GM04504 (cell line): ENCODE measurements at places on chromosomes 4 and X.

DNA sequence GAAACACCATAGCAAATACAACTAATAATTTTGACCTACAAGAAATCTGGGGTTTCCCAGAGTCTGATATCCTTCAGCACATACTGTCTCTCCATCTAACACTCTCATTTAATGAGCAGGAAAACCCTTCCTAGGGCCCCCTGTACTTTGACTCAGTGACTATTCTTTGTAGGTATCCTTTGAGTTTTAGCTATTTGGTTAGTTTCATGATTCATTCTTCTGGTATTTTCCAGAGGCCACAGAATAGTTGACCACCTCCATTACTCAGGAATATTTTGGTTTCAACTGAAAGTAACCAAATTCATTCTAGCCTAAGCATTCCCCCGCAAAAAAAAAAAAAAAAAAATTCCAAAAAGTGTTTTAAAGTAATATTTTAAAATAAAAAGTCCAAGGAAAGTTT, 140.0 kb downstream of the IDS start:
- DNase-seq, result no peak

DNA sequence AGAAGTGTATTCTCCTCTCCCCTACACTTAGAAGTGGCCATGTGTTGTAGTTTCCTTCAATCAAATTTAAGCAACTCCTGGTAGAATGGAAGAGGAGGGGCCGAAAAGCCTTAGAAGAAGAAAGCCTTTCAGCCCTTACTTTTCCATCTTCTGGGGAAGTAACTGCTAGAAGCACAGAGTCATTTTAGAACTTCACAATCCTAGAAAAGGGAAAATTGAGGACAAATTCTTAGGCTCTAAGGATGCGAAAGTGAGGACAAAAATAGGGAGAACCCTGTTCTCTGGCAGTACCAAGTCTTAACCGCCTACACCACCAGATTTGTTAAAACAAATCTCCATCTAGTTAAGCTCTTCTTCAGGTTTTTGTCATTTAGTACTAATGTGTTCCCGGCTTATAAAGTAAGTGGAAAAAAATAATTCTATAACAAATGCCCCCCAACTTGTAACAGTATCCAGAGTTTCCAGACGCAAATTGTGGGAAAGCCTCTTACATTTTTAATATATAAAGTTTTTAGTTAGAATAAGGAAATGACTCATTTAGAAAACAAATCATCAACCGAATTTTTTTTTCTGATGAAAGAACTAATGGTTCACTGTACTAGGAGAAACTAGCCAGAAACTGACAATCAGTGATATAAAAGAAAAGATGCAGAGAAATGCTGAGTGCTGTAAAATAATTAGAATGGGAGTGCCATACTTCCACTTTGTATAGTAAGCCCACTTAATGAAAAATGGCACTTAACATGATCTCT, 76.0 kb downstream of the ARAP2 start:
- no peak for DNase-seq

DNA sequence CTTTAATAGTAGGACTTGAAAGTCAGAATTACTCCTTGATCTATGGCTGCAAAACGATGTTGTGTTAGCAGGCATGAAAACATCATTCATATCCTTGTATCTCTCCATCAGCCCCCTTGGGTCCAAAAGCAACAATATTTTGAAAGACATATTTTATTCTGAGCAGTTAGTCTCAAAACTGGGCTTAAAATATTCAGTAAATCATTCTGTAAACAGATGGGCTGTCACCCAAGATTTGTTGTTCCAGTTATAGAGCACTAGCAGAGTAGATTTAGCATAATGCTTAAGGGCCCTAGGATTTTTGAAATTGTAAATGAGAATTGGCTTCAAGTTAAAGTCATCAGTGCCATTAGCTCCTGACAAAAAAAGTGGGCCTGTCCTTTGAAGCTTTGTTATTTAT, 1565.6 kb downstream of the STIM2 start:
- no peak for DNase-seq

DNA sequence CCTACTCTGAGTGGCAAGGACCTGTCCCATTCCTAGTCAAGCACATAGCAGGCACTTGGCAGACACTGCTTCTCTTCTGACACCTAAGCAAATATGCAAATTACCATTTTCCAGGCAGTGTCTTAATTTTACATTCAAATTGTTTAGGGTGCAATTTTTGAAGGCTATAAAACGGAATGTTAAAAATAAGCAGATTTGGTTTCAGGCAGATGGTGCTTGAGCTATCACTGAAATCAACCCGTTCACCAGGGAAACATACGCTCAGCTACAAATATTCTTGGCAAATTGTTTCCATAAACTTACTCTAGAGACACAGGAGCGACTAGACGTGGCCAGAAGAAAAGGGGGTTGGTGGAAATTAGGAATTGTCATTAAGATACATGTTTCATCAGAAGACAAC, 45.7 kb downstream of the BEND2 start:
- no peak for DNase-seq

GRCh38 chr4:2787230-2788100, 5.4 kb upstream of the SH3BP2 start:
- no peak for DNase-seq

DNA sequence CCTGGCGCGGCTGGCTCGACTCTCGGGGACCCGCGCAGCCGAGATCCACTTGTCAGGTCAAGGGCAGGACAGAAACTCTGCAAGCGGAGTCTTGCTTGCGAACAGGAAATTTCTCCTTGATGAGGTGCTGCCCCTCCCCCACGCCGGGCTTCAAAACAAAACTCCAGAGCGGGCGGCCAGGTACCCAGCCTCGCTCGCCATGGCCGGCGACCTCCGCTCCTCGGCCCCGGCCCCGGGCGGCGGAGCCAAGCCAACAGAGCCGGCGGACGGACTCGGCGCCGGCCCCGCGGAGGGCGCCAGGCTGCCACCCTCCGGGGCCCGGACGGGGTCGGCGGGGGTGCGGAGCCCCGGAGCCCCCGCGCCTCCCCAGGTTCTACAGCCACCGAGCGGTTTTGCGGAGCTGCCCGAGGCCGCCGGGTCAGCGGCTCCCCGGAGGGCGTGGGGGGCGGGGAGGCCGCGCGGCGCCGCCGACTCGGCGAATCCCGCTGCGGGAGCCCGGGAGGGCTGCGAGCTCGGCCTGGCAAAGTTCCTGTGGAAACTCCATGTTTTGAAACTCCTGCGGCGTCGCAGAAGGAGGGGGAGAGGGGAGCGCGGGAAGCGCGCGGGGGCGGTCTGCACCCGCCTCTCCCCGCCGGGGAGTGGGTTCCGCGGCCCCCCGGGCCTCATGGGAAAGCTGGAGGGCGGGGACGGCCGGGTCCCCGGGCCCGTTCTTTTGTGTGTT, 11.7 kb upstream of the BCOR start:
- no peak for DNase-seq

DNA sequence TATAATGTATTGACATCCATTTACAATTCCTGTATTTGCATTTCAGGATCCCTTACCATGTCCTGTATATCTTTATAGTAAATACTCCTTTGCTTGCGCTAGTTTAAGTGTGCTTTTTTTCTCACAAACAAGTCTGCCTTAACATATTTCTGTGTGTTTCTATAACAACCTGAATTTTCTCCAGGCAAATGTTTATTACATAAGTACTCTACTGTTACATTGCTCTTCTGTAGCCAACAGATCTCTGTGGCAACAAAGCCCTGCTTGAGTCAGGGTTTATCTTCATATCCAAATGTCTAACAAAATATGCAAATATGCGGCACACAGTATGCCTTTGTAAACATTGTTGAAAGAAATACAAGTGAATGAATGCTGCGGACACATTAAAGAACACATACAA, 625.5 kb downstream of the TLL1 start:
- DNase-seq, result no peak

GRCh38 chr4:138734746-138735145, 280.8 kb upstream of the NOCT start:
- no peak for DNase-seq

DNA sequence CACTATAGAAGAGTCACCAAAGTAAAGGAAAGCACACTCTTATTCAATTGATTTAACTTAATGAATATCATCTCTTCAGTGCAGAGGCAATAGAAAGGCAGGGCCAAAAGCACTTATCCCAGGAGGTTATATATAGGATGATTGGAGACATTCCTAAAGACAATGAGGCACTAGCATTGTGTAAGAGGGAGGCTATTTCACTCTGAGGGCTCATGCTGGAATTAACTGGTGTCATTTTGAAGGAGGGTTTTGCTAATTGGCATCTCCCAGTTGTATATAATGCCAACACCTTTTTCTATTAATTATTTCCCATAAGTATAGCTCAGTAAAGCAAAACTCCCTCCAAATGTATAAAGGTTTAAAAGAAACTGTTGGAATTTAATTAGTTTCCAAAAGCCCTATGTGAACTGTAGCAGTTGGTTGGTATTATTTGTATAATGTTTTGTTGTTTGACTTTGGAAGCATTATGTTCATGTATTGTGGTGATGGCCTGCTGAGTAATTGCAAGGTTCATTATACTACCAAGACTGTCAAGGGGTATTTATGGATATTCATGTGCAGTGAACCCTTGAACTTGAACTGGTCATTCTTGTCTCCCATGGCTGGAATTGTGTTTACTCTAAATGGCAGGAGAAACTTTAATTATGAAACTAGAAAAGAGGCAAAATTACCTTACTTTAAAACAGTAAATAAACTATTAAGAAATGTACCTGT, 270.3 kb downstream of the BMPR1B start:
- DNase-seq, result no peak

DNA sequence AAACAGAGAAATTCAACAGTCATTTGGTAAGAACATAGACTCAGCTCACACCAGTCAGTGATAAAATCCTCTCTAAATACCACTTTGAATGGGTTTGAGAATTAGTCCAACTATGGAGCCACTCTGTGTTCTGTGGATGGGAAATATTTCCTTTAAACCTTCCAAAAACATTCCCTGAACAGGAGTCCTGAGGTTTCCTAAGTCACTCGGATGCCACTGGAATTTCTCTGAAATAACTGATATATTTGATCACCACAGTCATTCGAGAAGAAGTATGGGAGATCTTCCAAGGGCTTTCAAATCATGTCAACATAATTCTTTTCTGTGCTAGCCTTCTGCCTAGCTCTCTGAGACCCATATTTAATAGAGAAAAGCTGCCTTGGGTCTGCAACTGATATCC, 958.6 kb downstream of the STIM2 start:
- no peak for DNase-seq

- DNase-seq, result no peak
Observed at GRCh38 chrX:129540722-129541184, 694 bp downstream of the OCRL start.

DNA sequence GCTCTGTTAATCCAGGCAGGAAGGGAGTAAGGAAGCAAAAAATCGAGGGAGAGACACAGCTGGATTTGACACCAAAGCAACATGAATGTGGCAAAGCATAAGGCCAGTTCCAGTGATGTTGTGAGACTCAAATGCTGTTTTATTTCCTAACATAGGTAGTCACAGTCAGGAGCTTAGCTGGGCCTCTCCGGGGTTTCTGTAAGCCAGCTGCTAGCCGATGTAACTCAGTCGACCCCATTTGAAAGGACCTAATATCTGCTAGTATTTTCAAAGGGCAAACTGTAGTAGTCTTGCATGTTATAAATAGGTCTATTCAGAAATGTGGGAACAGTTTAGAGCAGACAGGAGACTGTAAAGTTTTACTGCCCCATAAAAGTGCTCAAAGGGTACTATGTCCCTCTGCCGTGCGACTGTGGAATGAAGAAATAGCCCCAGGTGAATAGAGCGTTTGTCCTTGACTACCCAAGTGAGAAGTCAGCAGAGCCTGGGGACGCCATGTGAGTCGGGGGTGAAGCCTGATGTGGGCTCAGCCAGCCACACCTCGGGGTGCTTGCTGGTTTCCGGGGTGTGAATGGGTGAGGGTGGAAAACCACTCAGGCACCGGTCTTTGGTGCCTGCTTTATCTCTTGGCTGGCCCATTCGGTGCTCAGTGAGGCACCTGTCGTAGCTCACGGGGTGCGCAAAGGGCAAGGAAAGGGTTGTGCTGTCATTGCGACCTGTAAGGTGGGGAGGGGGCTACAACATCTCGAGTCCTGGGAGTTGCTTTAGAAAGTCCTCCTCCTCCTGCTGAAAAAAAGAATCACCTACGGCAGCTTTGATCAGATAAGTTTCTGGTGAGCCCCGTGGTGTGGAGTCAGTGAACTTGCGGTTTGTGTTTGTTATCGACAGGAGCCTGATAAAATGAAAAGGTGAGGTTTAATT, 745 bp downstream of the TRIM2 start:
- DNase-seq, result no peak

- DNase-seq, result no peak
Observed at GRCh38 chrX:21933077-21933476, 7.4 kb upstream of the SMS start.

DNA sequence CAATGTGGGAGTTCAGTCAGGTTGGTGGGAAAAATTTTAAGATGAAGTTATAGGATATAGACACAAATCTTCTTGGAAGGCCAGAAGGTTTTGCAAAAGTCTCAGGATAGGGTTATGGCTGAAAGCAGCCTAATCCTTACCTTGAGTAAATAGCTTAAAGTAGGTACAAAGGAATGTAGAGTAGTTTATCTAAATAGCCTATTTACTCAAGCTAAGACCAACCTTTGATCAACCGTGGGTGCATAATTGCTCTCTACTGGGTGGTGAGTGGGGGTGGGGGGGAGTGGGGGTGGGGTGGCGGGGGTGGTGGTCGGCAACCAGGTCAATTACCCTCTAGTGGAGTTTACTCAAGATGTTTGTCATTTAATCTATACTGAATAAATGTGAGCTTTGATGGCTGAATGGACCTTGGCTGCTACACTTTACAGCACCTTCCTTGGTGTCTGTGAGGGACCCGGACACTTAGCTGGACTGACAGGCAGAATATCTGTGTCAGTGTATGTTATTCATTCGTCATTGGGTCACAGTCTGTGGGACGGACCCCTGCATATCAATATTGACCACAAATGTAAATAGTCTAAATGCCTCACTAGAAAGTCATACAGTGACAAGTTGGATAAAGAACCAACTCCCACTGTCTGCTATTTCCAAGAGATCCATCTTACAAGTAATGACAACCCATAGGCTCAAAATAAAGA, 545.7 kb upstream of the PABPC4L start:
- no peak for DNase-seq

GRCh38 chrX:10387011-10387410, 230.2 kb downstream of the CLCN4 start:
- DNase-seq, result no peak

GRCh38 chrX:32269866-32270265, 941.5 kb downstream of the DMD start:
- no peak for DNase-seq

- DNase-seq, result no peak
Observed at GRCh38 chr4:69748173-69748572, 12.2 kb downstream of the SULT1B1 start.

GRCh38 chrX:40106676-40107290, 9.0 kb upstream of the BCOR start:
- no peak for DNase-seq

GRCh38 chr4:36043901-36044300, 200.4 kb downstream of the ARAP2 start:
- DNase-seq, result no peak
